ENCODE measurements at places on chromosomes 1 and 21. TPM values are rescaled to one million over a fixed set of nuclear protein-coding genes. Genes with fewer than 3 reads are reported as not detected.
A peak's percentile ranks its signal among the peaks of the same experiment; 100 is the strongest.

DNA sequence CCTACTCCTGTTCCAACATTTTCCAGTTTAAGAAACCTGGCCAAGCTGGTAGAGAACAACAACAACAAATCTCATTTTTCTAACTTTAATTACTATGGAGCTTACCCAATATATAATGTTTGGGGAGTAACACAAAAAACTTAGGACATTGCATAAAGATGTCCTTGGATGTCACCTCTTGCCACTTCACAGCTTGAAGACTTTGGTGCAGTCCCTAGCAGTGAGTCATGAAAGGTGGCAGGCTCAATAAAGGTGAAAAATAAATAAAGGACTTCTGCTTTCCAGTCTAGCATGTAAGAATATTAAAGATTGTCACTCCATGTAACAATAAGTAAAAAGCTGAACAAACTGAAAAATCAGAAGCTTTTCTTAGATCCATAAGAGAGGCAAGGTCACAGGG lies 17.6 kb upstream of the SELP start:
- DNase-seq: no peak

GRCh38 chr1:205192287-205192686 lies 19.2 kb downstream of the DSTYK start:
- DNase-seq: no peak

- peak; percentile 21 for DNase-seq
Observed at GRCh38 chr21:15065392-15066122, 757 bp upstream of the NRIP1 start.

DNA sequence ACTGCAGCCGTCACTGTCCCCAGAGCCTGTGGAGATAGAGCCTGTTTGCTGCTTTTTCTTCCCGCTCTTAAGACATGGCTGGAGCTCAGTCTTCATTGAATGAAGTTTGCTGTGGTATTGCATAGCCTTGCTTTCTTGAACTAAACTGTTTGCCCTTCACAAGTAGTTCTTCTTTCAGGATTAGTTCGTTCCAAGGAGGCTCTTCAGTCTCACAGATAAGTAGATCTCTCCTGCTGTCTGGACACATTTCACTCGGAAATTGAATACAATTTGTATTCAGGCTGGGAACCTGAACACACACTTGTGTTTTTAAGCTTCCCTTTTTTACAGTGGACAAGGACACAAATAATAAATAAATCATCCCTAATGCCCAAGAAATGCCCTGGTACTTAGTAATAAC lies 34.7 kb downstream of the IFNAR1 start:
- no peak for DNase-seq

GRCh38 chr1:53365437-53366063 lies 37.7 kb upstream of the LRP8 start:
- DNase-seq: no peak

- no peak for DNase-seq
Observed at GRCh38 chr1:53340660-53341520, 13.0 kb upstream of the LRP8 start.

GRCh38 chr1:165960881-165961280 lies 133.5 kb downstream of the UCK2 start:
- DNase-seq: no peak

DNA sequence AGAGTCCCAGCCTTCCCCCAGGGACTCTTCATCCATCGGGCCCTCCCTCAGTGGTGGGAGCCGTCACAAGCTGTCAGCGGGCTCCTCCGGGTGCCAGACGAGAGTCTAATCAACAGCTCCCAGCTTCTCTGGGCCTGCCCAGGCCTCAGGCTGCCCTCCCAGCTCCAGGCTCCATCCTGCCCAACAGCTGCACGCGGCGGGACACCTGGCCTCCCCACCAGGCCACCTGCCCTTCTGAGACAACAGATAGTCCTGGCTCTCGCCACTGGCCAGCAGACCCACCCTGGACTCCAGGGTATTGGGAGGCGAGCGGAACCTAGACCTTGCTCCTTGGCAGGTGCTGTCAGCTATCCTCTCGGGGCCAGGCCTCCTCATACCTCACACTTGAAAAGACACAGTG lies 3.1 kb downstream of the WNT4 start:
- no peak for DNase-seq

DNA sequence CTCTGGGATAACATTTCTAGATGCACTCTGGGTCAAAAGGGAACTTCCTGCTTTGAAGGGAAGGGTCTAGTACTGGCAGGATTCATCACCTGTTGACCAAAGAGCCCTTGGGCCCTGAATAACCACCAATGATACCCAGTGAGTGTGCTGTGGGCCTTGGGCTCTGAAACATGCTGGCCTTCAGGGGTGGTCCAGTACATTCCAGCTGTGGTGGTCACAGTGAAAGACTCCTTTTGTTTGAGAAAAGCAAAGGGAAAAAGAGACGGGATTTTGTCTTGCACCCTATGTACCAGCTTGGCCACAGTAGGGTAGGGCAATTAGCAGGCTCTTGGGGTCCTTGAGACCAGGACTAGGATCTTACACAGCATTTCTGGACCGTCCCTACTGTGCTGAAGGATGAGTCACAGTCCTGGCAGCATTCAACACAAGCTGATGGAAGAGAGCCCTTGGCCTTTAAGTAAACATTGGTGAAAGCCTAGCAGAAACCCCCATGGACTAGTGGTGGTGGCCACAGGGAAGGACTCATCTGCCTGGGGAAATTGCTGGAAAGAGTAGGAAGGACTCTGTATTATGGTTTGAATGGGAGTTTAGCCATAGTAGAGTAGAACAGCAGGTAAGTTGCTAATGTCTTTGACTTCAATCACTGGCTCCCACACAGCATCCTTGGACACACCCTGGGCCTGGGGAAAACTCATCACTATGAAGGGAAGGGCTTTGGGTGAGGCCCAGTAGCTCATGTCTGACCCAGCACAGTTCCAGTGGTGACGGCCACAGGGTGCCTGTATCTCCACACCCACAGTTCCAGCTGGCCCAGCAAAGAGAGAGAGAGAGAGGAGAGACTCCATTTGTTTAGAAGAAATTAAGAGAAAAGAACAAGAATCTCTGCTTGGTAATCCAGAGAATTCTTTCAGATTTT lies 87.5 kb downstream of the COL24A1 start:
- DNase-seq: no peak

DNA sequence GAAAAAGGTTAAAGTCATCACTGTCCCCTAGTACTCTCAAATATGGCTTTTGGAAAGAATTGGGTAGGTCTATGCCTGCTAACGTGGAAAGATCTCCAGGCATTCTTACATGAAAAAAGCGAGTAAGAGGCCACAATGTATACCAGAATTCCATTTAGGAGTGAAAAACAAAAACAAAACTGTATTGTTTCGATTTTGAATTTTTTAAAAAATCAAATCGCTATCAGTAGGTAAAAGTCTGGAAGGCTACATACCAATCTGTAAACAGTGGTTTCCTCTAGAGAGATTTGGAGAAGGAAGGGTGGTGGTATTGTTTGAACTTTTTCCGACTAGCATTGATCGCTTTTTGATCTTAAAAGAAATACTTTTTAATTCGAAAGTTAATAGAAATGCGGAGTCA lies 55.9 kb downstream of the RRAGC start:
- DNase-seq: no peak

DNA sequence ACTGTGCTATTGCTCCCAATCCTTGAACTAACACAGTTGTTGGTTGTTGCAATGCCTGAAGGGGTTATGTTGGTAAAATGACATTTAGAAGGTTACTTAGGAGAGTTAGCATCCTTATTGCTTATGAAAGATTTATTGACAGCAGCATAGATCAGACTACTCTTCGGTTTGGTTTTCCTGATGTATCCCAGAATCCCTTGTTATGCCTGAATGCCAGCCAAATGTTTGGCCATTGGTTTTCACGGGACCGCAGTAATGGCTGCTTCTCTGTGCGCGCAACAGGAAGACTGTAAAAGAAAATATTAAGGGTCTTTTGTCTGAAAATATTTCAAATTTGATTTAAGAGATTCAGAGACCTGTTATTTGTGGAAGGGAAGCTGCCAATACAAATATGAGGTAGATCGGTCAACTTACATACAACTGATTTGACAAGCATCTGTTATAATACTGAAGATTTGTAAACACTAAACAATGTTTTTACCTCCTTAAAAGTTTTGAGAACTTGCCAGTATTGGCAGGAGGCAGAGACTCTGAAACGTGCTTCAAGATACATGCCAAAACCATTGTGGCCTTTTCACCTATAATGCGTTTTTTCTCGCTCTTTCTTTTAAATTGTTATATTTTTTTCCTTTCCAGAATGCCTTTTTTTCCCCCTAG lies 8.3 kb downstream of the NFIA start:
- DNase-seq: no peak

The KCNA10 gene
- total RNA-seq: not detected

The TLCD4 gene
- 0.53 TPM for total RNA-seq

The TTC34 gene
- 0.15 TPM for total RNA-seq

The HRNR gene
- total RNA-seq: 0.18 TPM

The IFNLR1 gene
- 3.8 TPM for total RNA-seq

The SETD4 gene
- 30.1 TPM for total RNA-seq

All from esophagus squamous epithelium (tissue), 5 donors.